Stimulated activated CD4-positive, alpha-beta T cell treated with anti-CD3 and anti-CD28 coated beads, Interleukin-12 subunit alpha, Interleukin-12 subunit beta, amount 100 ng/mL, for 4 hours (primary cell): ENCODE measurements at places on chromosomes 1 and 21.

GRCh38 chr1:204560590-204561150 lies 44.5 kb downstream of the MDM4 start:
- no peak for DNase-seq

- DNase-seq = no peak
Observed at GRCh38 chr1:180836449-180836848, 76.2 kb upstream of the KIAA1614 start.

DNA sequence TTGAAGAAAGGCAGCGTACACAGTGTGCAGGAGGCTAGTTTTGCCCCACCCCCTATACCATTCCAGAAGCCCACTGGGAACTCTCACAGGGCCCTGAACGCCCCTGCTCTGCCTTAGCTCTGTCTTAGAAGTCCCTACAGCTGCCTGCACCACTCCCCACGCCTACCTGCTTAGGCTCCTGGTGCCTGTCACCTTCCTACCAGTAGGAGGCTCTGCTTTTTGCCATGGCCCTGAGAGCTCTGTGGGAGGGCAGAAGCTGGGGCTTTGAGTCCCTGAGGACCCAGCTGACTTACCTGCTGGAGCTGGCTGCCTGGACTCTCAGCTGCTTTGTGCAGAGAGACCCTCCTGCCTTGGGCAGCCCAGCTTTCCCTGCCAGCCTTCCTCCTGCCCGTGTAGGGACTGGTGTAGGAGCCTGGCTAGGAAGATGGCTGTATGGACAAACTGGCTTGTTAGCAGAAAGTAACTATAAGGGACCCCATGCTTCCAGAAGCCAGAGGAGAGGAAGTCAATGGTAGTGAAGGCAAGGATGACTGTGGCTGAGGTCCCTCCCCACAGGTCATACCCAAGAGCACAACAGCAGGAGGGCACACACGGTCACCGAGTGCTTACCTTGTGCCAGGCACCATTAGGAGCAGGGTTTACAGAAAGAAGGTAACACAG lies 9.8 kb upstream of the CELSR2 start:
- DNase-seq = no peak

DNA sequence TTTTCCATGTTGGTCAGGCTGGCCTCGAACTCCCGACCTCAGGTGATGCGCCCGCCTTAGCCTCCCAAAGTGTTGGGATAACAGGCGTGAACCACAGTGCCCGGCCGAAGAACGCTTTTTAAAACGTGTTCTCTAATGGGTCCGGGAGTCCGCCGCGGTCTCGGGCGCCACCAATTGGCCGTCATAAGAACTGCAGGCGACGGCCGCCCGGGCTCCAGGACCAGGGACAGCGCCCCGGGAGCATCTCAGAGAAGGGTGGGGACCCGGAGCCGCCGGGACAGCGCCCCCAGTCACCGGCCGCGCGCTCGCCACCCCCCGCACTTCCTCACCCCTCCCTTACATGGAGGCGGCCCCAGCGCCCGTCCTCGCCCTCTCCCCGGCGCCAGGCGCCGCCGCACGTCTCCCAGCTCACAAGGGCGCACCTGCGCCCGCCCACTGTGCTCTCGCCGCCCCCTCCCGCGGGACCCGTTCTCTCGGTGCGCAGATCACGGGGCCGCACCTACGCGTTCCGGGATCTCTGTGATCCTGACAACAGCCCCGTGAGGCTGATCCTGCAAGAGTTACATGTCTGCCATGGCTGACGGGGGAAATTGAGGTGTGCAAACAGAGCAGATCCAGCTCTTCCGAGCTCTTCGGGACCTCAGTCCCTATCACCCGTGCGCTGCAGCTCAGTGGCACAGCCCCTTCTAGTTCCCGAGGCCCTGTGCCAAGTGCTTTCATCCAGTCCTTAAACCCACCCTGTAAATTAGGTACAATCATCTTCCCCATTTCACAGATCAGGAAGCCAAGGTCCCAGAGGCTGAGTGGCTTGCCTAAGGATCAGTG lies 9.8 kb downstream of the RAP1GAP start:
- peak; percentile 70 for DNase-seq

GRCh38 chr1:2127187-2128145 lies 67.1 kb downstream of the FAAP20 start:
- DNase-seq = no peak

GRCh38 chr1:230632273-230632873 lies 9.9 kb upstream of the COG2 start:
- DNase-seq = no peak

- no peak for DNase-seq
Observed at GRCh38 chr1:245698860-245699259, 544.1 kb downstream of the KIF26B start.

- no peak for DNase-seq
Observed at GRCh38 chr1:224929335-224930237, at the start of gene DNAH14. Gene DNAH14, plus strand, starts transcription at chr1:224929675. Its CDS starts 23,028 bp downstream, at chr1:224952703.

- no peak for DNase-seq
Observed at GRCh38 chr1:227734546-227734855, 601 bp downstream of the JMJD4 start.

GRCh38 chr1:15833069-15833679 lies 14.3 kb upstream of the SPEN start:
- DNase-seq = peak; percentile 25

GRCh38 chr1:39940980-39941871 lies 13.7 kb upstream of the MFSD2A start:
- DNase-seq = no peak

GRCh38 chr1:32454726-32455125 lies 10.1 kb upstream of the ZBTB8B start:
- no peak for DNase-seq

DNA sequence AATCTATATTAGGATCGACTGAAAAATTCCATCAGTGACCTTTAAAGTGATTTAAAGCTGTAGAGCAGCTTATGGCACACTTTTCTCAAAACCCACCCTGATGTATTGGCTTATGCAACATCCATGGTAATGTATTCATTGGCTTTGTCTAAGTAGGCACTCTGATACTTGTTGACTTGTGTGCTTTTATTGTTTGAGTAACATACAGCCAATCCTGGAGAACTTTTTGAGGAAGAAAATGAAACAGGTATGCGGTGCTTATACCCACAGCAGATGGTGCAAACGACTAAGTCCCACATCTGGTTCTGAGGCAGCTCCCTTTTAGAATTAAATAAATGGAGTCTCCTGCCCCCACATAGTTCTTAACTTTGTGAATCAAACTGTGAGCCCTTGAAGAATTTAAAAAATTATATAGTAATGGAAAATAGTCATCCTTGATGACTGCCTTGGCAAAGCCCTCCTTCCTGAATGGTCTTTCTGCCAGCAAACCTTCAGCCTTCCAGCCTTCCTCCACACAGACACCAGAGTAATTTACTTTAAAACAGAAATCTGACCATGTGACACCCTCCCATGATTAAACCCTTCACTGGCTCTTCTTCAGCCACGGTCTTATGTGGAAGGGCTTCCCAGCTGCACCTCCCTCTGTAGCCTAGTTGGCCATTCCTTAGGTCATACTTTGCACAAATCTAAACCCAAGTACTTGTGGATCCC lies 116.0 kb downstream of the BCAR3 start:
- no peak for DNase-seq

- DNase-seq = no peak
Observed at GRCh38 chr1:110945626-110946025, 18.1 kb downstream of the LRIF1 start.

DNA sequence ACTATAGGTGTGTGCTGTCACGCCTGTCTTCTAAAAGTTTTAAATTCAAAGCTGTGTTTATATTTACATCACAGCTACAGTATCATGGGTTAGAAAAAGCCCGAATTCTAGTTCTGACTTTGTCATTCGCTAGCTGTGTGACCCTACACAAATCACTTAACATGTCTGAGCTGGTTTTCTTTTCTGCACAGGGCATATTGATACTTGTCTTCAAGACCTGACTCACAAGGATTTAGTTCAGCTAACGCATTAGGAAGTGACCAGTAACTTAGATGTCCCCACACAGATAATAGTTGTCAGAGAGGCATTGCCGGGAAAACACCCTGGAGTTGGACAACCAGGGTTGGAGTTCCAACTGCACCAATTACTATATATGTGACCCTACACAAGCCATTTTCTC lies 25.9 kb downstream of the GIPC2 start:
- DNase-seq = no peak

DNA sequence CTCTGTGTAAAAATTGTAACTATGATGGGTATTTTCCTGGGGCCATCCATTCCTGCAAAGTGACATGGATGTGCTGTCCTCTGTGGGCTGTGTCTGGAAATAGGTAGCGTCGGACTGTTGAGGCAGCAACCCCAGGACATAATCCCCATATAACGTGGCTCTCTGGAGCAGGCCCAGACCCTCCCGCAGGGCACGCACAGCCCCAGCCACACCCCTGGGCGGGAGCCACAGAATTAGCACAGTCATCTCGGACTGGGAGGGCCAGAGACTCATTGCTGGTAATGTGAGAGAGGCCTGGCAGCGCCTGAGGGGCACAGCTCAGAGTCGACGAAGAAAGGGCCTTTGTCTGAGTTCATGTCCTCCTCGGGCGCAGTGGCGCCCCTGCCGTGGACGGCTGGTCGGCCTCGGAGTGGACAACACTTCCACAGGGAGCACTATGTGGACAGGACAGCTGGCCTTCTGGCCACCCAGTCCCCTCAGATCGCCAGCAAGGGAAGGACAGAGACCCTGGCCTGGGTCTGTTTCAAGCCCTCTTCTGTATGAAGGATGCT lies 20.1 kb downstream of the SIM2 start:
- no peak for DNase-seq

DNA sequence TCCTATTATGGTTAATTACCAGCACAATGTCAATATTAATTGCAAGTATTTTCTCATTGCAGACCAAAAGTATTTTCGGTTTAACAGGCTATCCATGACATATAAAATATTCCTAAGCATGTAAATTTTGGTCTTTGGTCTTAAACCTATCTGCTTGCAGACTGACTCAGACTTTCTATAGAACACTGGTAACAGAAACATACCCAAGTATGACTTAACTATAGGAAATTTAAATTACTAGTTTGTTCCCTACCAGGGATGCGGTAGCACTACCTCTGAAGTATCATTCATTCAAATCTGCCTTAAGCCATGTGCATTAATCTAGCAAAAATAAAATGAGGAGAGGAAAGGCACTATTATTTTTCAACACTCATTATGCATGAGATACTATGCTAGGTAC lies 2.9 kb downstream of the TAF1A start:
- DNase-seq = no peak

- no peak for DNase-seq
Observed at GRCh38 chr1:201594575-201595245, 55.8 kb downstream of the NAV1 start.

GRCh38 chr1:181350131-181350530 lies 133.2 kb upstream of the CACNA1E start:
- DNase-seq = no peak

GRCh38 chr1:99956755-99957154 lies 13.0 kb upstream of the SLC35A3 start:
- DNase-seq = no peak

DNA sequence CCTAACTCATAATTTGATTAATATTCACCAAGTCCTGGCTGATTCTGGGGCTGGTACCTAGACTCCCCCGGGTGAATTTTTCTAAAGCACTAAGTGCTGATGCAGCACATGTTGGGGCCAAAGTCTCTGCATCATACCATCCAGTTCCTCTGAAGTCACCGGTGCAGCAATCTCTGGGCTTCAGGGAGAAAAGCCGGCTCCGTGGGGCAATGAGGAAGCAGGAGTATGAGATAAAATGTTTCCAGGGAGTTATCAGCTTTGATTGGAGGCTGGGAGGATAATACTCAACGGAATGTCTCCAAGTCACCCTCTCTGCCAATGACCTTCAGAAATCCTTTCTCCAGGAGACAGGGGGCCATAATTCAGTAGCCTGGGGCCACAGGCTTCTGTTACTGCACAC lies 1.2 kb downstream of the FCAMR start:
- DNase-seq = no peak

DNA sequence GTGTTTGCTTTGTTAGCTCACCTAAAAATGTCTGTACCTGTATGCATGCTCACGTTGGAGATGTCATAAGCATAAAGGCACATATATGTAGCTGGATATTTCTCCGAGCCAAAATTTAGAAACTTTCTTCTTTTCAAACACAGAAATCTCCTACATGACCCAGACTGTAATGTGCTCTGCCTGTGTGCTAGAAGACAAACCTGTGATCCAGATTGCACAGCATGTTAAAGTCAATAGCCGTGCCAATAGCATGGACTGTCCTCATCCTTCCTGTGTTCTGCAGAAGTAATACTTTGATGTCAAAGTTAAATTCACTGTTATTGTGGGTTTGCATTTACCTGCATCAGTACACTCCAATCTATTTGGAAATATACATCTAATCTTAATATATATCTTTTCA lies 346.2 kb upstream of the ZRANB2 start:
- no peak for DNase-seq

- DNase-seq = no peak
Observed at GRCh38 chr1:6498576-6499111, 7.2 kb upstream of the PLEKHG5 start.

GRCh38 chr1:27824411-27824810 lies 6.2 kb upstream of the PPP1R8 start:
- no peak for DNase-seq

GRCh38 chr1:37169743-37170275 lies 135.5 kb upstream of the GRIK3 start:
- no peak for DNase-seq

- no peak for DNase-seq
Observed at GRCh38 chr21:46509741-46510502, 51.2 kb downstream of the DIP2A start.

DNA sequence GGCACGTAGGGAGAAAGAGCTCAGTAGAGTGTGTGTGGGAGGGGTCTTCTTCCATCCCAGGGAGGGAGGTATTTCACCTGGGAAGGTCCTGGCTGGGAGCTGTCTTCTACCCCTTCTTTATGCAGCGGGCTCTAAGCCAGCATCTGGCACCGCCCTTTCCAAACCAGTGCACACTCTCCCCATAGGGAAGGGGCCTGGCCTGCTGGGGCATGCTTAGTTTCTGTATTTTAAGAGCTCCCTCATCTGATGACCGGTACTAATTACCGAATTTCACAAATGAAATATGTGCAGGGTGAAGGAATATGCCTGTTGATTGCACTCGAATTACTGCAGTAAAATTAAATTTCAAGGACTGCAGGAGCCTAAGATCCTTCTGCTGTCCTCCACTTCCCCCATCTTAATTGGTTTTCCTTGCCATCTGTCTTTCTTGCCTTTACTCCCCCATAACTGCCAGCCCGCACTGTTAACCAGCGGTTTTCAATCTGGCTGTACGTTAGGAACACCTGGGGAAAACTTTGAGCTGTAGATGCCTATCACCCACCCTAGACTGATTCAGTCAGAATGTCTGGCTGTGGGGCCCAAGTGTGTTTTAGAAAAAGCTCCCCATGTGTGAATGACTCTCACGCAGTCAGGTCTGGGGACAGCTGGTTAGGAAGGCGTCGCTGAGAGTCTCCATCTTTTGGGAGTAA lies 20.1 kb downstream of the GALNT2 start:
- DNase-seq = no peak

DNA sequence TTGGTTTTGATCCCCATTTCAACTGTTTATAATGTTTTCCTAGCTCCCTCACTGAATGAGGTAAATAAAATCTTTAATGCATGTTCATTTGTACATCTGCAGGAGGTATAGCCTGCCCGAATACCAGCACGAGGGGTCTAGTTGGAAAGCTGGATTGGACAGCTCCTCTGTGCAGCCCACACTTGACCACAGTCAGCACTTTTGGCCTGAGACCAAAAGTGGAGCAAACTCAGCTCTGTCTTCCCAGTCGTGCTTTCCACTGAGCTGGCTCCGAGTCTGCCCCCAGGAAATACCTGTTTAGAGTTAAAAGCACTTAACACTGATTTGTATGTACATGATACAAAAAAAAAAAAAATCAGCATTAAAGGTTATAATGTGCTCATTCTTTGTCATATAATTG lies 224.4 kb downstream of the DSCAM start:
- no peak for DNase-seq
